ENCODE measurements at places on chromosomes 7 and 10.

- DNase-seq: no peak
Observed at GRCh38 chr7:2926896-2927405, 82.8 kb upstream of the GNA12 start.

GRCh38 chr10:93085272-93085859 lies 11.7 kb downstream of the CYP26A1 start:
- no peak for DNase-seq

GRCh38 chr10:92575961-92576360 lies 2.1 kb upstream of the IDE start:
- DNase-seq: peak; percentile 64

GRCh38 chr10:63724922-63725321 lies 203.7 kb downstream of the REEP3 start:
- DNase-seq: no peak

DNA sequence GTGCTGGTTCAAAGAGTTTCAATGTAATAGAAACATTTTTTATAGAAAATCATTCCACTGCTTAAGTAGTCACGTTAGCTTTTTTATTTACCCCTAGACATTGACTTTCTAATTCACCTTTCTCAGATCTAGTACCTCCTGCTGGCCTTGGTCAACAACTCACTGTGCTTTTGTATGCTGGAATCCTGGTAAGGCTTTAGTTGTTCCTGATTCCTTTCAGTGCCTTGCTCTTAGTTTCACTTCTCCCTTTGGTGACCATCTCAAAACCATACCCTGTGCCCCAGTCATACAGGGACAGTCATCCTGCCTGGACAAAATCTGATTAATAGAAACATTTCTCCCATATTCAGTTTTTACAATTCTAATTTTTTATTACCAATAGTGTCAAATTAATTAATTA lies 130.2 kb downstream of the GPR37 start:
- DNase-seq: no peak

Measured in KBM-7 (cell line).